ENCODE measurements at places on chromosomes 3 and 15.

- no peak for DNase-seq
Measured at GRCh38 chr3:184040010-184040409, 8.5 kb downstream of the HTR3D start.

GRCh38 chr3:125148836-125149235 lies 63.7 kb downstream of the SLC12A8 start:
- DNase-seq: no peak

- no peak for DNase-seq
Measured at GRCh38 chr3:124787476-124788195, 57.4 kb downstream of the UMPS start.

DNA sequence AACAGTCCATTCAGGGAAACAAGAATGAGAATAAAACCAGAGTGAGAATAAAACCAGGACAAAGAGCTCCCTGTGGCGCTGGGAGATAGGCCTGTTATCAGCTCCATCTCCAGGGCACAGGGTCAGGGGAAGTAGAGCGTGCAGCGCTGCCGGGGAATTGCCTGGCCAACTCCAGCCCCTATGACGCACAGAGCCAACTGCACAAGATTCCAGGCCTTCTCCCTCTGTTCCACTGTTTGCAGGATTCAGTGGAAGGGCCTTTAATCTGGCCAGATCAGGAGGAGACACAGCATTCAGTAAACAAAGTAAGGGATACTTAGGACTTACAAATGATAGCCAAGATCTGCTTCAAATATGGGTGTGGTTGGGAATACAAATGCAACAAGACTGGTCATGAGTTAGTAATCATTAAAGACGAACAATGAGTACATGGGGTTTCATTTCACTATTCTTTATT lies 49.4 kb downstream of the ITGB5 start:
- no peak for DNase-seq

GRCh38 chr3:150030841-150031240 lies 60.1 kb upstream of the PFN2 start:
- no peak for DNase-seq

- no peak for DNase-seq
Measured at GRCh38 chr3:129021140-129021551, 20.0 kb downstream of the EFCC1 start.

- no peak for DNase-seq
Measured at GRCh38 chr3:132645058-132645457, 14.6 kb downstream of the ACAD11 start.

- no peak for DNase-seq
Measured at GRCh38 chr3:128606094-128606493, 44.5 kb downstream of the RPN1 start.

DNA sequence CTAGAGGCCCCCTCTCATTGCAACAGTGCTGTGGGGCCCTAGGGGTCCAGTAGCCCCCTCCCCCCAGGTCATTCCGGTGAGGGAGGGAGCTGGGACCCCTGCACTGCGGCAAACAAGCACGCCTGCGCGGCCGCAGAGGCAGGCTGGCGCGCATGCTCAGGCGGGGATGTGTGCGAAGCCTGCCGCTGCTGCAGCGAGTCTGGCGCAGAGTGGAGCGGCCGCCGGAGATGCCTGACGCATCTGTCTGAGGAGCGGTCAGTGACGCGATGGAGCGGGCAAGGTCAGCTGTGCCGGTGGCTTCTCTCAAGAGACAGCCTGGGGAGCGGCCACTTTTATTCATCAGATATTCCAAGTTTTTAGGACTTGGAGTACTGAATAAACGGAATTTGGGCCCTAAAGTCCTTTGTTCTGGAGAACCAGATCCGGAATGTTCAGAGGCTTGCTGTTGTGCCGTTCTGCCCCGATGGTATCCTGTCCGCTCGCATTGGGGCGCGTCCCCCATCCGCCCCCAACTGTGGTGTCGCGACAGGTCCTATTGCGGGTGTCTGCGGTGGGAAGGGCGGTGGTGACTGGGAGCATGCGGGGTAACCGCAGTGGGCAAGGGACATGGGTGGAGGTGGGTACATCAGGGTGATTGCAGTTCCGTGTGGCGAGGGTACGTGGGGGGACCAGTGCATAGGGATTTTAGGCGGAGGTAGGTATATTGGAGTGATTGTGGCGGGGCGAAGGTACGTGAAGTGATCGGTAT lies at the start of the genes SNRPN and SNURF:
Gene SNRPN (plus strand): TSS at position 205 of the 748 bp plus-strand sequence. CDS start 19,467 bp downstream, outside the sequence.
Gene SNURF (plus strand): TSS at position 205 of the 748 bp plus-strand sequence. CDS start 62 bp downstream, at position 267.
- peak; percentile 66 for DNase-seq

DNA sequence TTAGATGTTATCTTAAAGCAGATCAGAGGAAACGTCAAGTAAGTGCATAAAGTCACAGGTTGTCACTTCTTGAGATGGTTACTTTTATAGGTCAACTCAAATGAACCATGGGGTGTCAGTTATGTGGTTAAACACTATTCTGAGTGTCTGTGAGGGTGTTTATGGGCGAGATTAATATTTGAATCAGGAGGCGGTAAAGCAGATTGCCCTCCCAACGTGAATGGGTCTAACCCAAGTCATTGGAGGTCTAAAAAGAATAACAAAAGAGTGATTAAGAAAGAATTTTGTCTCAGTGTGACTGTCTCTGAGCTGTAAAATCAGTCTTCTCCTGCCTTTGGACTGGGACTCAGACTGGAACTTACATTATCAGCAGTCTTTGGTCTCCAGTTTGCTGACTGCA lies 977.5 kb downstream of the NAALADL2 start:
- no peak for DNase-seq

DNA sequence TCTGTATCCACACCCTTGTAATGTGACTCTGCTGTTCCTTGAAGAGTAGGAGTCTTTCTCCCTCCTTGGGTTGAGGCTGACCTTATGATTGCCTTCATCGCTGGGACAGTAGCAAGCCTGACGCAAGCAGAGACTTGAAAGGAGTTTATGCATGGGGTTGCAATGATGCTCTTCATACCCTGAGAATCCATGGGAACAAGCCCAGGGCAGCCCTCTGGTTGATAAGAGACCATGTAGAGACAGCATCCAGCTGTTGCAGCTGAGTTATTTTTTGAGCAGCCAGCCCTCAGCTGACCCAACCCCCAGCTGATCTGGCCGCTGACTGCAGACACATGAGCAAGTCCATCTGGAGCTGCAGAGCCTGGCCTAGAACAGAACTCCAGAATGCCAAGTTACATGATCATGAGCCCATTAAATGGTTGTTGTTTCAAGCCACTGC lies 60.6 kb upstream of the ARNT2 start:
- no peak for DNase-seq

DNA sequence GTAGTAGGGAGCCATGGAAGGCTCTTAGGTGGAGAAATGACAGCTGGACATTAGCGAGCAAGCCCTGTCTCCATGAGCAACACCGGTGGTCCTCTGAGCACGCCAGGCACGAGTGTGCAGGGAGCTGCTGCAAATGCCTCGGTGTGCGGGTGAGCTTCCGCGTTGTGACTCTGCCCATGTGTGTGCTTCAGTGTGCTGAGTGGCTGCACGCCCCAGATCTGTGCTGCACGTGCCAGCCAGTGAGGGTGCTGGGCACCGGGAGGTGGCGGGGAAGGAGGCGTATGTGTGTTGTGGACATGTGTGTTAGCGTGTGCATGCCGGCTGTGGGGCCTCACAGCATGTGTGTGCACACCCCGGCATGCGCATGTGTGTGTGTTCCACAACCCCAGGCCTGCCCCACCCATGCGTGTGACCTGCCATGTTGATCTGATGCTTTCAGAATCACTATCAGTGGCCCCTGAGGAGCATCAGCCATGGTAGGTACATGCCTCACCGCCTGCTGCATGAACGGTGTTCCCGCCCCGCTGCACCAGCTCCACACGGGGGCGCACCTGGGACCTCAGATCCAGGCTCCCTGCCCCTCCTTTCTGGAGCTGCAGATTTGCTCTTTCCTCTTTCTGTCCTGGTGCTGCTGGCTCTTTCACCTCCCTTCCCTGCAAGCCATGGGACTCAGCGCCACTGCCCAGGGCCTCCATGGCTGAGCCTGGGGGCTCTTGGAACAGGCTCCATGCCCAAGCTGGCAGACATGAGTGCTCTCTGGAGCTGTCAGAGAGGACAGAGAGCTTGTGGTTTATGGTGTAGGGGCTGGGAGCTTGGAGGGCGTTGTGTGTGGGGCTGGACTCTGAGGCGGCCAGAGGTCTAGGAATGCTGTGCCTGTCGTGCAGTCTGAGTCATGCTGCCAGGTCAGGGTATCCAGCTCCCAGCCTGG lies 169.4 kb downstream of the TBC1D2B start:
- DNase-seq: peak; percentile 24

DNA sequence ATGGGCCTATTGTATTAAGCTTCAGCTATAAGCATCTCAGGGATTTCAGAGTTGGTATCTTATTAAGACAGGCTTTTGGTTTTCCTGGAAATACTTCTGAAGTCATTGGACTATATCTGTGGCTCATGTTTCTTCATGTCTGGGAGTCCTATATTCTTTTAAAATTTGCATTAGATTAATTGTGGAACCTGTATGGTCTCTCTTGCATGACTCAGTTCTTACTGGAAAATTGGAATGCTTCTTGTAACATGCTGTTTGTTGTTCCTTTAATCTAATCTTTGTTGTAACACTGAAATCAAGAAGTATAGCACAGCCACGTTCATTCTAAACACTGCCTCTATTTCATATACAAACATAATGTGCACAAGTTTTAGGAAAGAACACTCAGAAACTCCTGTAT lies 208.1 kb downstream of the RBMS3 start:
- DNase-seq: no peak

Data from CD4-positive, alpha-beta T cell treated with Interleukin-10 for 1 hour (primary cell).